ENCODE measurements at places on chromosomes 7 and 10. TPM values are rescaled to one million over a fixed set of nuclear protein-coding genes. Genes with fewer than 3 reads are reported as not detected.

DNA sequence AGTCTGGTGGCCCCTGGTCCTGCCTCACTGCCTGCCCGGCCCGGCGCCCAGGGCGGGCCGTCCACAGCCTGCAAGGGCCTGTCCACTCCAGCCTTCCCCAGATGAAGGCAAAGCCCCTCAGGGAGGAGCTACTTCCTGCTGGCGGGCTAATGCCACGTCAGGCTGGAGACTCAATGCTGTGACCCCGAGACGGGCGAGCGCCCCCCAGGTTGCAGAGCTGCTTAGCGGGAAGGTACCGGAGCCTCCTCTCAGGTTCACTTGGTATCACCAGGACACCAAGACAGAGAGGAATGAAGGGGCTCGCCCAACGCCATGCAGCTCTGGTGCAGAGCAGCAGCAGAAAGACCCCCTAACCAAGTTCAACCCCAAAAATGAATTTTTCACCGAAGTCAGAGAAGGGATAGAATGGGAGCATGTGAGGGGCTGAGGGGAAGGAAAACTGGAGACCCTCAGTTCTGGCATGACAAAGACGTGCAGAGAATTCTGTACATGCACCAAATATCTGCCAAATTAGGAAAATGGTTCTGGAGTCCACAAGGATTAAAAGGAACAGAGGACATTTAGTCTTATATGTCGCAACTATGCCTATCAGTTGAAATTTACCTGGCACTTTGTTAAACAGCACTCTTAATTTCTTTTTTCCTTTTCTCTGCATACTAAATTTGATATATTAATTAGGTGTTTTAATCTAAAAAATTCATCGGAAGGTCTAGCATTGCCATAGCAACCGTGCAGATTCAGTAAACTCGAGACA, 2.8 kb downstream of the STK32C start:
- DNase-seq, result peak; percentile 84

Gene HHEX
- total RNA-seq, result 6.8 TPM

Gene AKR1B1
- 124 TPM for total RNA-seq

GRCh38 chr10:42830237-42830636, 47.6 kb downstream of the BMS1 start:
- no peak for DNase-seq

GRCh38 chr7:512146-512510, 7.5 kb downstream of the PDGFA start:
- DNase-seq, result no peak

Gene MRC1
- total RNA-seq, result 267 TPM

DNA sequence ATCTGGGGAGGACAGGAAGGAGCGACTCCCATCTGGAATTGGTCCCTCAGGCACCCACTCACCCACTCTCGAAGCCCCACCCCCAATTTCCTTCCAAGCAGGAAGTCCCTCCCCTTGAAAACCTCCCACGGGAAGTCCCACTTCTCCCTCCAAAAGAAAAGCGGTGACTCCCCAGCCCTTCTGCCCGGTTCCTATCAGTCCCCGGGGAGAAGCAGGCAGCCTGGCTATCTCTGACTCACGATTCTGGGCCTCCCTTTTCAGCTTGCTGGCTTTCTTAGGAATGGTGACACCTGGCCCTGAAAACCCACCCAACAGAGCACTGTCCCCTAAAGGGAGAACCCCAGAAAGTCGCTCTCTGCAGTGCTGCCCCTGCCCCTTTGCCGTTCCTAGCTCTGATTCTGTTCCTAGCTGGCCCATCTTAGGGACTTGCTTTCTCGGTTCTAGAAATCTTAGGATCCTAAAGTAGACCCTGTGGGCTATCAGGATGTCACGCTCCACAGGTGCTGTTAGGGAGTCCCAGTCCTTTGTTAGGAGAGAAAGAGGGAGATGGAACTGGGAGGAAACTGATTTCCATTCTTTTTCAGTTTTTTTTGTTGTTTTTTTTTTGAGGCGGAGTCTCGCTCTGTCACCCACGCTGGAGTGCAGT, 6.0 kb downstream of the TSC22D4 start:
- DNase-seq, result no peak

- no peak for DNase-seq
Measured at GRCh38 chr7:66237906-66238772, 33.0 kb downstream of the TPST1 start.

- DNase-seq, result no peak
Measured at GRCh38 chr10:12214763-12215218, 18.8 kb downstream of the CDC123 start.

DNA sequence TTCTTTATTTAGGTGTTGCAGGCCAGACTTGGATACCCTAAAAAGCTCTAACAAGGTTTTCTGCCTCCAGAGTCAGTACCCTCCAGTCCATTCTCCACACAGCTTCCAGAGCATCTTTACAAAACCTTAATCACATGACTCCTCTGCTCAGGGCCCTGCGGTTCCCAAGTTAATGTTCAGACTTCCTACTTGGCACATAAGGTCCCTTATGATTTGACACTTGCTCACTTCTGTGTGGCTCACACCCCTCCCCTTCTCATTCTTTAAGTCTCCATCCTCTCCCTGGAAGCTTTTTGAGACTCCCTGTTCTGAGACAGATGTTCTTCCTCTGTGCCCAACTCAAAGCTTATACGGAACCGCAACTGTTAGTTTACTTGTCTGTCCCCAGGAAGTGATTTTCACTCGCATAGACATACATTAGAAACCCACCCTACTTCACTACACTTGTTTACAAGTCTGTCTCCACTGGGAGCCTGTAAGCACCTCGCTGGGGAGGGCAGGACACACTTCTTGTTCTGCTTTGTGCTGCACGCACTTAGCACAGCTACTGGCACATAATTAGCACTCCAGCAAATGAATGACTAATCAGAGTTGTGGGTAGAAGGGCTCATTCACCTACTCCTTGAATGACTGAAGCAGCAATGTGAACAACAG, 154.3 kb upstream of the LAMB4 start:
- no peak for DNase-seq

DNA sequence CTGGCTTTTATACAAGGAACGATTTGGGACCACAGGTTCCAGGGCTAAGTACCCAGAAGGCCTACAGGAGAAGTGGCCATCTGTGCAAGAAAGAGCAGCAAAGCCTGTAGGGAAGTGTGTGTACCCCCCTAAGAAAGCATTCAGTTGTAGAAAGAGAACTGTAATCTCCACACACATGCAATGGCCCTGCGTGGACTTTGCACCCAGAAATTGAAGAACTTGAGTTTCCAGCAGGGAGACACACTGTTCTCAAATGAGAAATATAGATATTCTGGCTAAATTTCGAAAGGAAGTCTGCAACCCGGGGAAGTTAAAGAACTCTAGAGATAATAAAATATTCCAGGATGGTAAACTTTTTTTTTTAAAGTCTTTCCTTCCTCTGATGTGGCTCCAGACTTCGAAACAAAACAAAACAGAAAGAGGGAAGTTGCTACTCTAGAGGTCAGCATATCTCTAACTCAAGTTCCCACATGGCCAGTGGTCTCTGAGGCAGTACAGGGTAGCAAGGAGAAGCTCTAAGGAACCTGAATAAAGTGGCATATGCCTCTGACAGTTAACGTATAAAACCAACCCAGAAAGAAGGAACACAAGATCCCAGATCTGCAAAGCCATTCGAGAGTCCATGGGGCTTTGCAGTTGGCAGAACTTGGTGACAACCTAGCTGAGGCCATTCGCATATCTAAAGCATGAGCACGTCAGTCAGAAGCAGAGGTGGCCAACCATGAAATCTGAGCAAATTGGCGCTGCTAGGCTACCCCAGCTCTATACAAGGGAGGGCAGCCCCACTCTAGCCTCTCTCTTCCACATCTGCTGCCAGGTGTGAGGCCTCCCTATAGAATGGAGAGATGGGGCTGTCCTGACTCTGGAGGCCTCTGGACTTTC, 56.6 kb downstream of the ELMO1 start:
- DNase-seq, result no peak

DNA sequence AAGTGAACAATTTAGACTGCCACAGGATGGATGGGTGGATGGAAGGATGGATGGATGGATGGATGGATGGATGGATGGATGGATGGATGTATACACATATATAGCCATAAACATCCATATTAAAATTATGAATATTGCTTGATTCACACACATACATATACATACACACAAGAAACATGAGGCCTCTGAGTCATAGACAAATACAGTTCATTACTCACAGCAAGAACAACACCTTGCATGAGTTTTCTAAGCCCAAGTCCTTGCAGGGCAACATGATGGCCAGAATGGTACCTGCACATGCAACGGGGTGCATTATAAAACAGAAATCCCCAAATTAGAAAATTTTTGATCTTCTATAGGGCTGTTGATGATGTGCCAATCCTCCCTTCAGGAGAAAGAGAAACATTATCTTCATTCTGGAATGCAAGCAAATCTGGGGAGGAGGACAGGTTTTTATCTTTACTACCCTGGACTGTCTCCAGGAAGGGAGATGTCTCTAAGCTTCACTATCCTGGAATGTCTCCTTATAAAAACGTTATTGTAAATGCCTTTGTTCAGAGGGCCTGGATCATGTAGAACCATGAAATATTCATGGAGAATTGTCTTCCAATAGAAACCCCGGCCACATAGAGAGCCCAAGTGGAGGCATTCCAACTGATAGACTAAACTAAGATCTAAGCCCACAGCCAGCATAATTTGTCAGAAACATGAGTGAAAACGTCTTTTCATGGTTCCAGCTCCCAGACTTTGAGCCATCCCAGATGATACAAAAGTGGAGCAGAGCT, 238.6 kb upstream of the LRRN3 start:
- DNase-seq, result no peak

DNA sequence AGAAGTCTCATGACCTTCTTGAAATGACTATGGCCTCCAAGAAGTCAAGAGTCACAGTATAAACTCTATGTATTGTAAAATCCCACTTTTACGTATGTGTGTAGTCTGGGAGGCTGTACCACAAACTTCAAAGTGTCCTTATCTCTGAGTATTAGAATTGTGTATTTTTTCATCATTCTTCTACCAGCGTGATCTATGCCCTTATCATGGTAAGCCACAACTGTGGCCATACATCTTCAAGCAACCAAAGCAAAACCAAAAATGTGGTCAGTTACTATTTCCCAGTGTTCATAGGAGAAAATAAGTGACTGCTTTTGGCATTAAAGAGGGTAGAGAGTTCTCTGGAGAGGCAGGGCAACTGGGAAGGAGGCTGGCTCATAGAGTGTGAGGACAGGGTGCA, 42.8 kb downstream of the SPOCK2 start:
- no peak for DNase-seq
